ENCODE measurements at places on chromosomes 2 and 18. TPM values are rescaled to one million over a fixed set of nuclear protein-coding genes. Genes with fewer than 3 reads are reported as not detected.

DNA sequence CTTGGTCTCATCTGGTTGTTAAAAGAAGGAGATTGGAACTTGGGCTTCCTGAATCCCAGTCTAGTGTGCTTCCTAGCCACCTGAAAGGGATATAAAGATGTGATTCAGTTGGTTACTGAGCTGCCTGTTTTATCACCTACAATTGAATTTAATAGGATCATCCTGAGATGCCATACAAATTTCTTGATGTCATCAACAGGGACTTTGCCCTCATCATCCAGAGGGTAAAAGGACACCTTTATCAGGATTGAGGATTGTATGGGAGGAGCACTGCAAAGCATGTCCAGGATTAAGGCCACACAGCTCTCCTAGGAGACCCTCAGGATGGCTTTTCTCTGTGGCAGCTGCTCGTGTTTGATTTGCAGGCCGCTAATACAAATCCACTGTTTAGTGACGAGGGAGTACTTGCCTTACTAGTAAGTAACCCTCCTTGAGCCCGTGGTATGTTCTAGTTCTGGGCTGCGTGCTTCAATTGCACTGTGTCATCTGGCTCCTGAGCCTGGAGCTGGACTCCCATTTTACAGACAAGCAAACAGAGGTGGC is 28.6 kb downstream of the SH3RF3 start:
- no peak for DNase-seq
- H3K4me3 ChIP-seq, result no peak overlapping the region
- H3K27me3 ChIP-seq, result no peaks in the 10 kb centered on the region
- peaks cover 85% of the 10 kb centered on the region for H3K4me1 ChIP-seq
- peaks cover 11% of the 10 kb centered on the region for H3K36me3 ChIP-seq

- no peak overlapping the region for H3K4me3 ChIP-seq
- DNase-seq, result no peak
- peaks cover 3% of the 10 kb centered on the region for H3K4me1 ChIP-seq
Observed at GRCh38 chr18:24033641-24034412, 19.3 kb downstream of the TTC39C start.

- H3K27ac ChIP-seq, result no peak overlapping the region
- DNase-seq, result no peak
- no peak overlapping the region for H3K4me3 ChIP-seq
- H3K27me3 ChIP-seq, result no peaks in the 10 kb centered on the region
- peaks cover 32% of the 10 kb centered on the region for H3K4me1 ChIP-seq
Observed at GRCh38 chr2:190361572-190361971, 18.2 kb downstream of the INPP1 start.

Gene KCNG2
- not detected for total RNA-seq
